ENCODE measurements at places on chromosomes 11 and 22. TPM values are rescaled to one million over a fixed set of nuclear protein-coding genes. Genes with fewer than 3 reads are reported as not detected.

DNA sequence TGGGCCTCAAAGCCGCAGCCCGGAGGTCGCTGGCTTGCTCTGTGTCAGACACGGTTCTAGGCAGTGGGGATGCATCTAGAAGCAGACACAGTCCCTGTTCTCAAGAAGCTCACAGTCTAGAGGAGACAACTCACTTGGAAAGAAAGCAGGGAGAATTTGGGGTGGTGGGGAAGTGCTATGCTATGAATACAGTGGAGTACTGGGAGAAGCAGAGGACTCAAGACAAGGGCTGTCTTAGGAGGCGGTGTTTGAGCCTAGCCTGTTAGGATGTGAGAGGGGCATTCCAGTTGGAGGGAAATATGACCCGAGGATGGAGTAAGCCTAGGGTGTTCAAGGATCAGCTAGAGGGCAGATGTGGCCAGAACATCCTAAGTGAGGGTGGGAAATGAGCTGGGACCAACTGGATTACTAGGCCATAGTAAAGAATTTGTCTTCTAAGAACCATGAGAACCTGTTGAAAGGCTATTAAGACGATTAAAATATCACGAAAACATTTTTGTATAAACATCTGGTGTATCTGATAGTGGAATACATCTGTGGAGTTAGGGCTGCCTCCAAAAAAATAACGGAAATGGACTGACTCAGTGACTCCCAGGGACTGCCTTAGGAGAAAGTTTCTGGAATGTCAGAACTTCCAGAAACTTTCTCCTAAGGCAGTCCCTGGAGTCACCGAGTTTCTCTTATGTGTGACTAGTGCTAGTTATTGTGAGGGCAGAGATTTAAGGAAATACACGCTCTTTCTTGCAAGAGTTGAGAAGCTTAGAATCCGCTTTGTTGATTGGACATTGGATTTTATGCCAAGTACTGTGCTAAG is 1.1 kb upstream of the PITPNB start:
- no peak for DNase-seq

GRCh38 chr11:46958777-46959176 is 22.2 kb downstream of the CSTPP1 start:
- no peak for DNase-seq

The TCN1 gene
- not detected for total RNA-seq

The RTN4RL2 gene
- total RNA-seq: 23.7 TPM

The JHY gene
- 0.46 TPM for total RNA-seq

DNA sequence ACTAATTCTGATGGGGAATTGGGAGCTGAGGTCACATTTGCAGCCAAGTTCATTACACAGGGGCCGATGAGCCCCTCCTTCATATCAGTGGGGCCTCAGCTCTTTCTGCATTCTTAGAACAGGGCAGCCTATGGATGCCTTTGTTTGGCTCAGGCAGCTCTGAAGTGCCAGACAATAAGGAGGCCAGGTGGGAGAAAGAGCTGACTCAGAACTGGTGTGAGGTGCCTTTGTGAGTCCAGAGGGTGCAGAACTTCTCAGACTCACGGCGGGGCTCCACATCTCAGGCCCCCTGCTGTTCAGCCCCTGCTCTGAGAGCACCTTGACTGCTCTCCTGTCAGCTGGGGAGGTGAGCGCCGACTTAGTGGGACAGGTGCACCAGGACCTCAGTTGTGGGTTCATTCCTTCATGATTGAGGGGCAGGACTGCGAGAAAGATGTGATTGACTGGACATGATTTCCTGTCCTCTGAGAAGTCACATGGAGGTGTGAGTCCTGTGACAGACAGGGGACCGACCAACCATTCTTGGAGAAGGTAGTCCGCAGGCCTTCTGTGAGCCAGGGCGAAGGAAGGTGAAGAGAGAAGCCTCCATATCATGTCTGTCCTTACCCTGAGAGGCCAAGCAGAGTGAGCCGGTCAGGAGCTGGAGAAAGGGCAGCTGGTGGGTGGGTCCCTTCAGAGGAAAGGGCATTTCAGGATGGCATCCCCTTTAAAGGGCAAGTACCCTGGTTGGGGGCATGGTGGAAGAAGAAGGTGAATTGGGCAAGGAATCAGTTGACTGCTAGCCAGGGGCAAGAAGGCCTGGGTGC is 245.0 kb upstream of the TBCEL start:
- DNase-seq: no peak

- DNase-seq: no peak
These were observed 77.2 kb upstream of the FTH1 start for GRCh38 chr11:62044639-62045121.
